ENCODE measurements at places on chromosomes 16 and 17.

GRCh38 chr16:86712158-86713009 lies 134.0 kb downstream of the FOXL1 start:
- DNase-seq: no peak

GRCh38 chr16:79532785-79533184 lies 67.8 kb downstream of the MAF start:
- no peak for DNase-seq

- DNase-seq: no peak
Measured at GRCh38 chr16:4944333-4945281, 7.7 kb upstream of the PPL start.

DNA sequence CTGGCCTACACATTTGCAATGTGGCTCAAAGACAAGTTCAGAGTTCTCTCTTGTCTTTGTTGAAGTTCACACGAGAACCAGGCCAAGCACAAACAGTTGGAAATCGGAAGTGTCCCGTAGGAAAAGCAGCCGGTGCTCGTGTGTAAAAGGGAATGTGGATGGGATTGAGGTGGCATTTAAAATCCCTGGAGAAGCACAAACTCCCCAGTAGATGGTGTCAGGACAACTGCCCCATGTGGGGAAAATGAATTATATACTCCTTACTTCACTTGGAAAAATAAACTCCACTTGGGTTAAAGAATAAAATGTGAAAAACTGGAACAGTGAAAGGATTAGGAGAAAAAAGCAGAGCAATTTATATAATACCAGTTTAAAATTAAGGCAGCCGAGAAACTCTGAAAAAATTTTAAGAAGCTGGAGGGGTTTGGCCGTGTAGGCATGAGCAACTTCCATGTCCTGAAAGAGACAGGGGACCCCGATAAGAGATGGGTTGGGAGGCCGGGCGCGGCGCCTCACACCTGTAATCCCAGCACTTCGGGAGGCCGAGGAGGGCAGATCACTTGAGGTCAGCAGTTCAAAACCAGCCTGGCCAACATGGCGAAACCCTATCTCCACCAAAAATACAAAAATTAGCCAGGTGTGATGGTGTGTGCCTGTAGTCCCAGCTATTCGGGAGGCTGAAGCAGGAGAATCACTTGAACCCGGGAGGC lies 28.1 kb downstream of the CBFA2T3 start:
- no peak for DNase-seq

GRCh38 chr17:82794781-82795482 lies 43.1 kb downstream of the TBCD start:
- DNase-seq: no peak

DNA sequence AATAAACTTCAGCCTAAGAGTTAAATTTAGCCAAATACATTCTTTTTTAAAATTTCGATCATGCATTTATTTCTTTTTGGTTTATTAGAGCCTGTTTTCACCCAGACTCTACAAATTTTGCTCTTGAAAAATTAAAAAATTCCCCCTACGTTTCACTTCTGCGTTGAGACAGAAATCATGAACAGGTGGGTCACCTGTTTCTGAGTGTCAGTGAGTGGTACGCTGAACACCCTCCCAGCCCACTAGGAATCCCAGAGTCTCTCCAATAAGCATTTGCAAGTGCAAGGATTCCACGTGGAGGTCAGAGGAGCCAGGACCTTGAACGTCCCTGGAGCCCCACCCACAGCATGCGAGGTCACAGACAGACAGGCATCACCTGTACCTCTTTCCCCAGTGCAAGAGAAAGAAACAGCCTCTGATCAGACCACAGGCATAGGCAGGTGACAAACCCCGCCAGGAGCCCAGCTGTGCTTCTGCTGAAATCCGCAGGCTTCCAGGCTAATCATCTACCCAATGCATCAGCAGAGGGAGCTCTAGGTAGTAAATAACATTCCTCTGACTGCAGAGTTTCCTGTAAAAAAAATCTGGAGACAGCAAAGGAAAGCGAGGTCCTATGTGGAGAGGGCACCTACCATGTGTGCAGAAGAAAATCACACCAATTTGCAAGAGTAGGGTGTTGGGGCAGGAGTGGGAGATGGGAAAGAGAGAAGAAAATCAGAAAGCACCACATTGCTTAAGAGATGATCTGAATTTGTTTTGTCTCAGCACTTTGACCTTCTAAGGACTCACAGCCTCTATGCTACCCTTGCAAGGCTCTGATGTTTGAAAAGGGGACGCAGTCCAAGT lies 5.9 kb upstream of the XYLT1 start:
- no peak for DNase-seq

- DNase-seq: no peak
Measured at GRCh38 chr17:13509527-13509926, 92.2 kb downstream of the HS3ST3A1 start.

DNA sequence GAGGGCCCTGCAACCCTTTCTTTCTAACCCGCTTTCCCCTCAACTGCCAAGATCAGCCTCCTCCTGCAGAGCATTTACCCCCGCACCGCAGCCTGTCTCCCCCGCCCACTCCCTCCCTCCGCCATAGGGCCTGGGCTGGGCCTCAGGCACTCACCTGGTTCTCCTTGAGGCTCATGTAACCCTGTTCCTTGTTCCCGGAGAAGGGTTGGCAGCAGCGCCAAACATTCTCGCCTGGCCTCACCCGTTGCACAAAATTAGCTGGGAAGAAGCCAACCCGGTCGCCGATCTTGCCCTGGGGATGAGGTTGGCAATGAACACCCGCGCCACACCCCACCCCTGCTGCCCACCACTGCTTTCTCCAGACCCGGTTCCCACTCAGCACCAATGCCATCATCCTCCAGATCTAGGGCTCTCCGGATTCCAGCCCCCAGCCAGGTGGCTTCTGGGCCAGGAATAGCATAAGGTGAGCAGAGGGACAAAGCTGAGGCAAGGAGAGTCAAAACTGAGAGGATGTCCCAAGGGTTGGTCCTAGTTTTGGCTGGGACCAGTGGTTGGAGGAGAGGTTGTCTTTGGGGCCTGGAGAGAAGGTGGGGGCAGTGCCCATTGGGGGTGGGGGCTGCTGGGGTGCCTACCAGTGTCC lies 12.8 kb downstream of the STAC2 start:
- no peak for DNase-seq

GRCh38 chr17:48502901-48503300 lies 27.9 kb downstream of the HOXB1 start:
- DNase-seq: no peak

DNA sequence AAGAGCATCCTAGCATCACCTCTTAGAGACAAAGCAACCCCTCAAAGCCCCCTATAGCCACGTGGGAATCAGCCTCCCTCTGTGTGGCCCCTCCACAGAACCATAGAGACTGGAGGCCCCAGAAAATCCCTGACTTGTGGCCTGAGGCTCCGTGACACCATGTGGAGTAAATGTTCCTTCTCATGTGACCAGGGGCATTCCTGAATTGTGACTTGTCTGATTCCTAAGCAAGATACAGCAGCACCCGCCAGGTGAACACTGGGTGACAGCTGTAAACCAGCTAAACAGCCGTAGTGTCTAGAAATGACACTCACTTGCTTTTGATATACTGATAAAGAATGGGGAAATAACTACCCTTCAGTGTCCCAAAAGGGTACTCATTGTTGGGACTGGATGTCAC lies 79.0 kb downstream of the DYNLRB2 start:
- no peak for DNase-seq

DNA sequence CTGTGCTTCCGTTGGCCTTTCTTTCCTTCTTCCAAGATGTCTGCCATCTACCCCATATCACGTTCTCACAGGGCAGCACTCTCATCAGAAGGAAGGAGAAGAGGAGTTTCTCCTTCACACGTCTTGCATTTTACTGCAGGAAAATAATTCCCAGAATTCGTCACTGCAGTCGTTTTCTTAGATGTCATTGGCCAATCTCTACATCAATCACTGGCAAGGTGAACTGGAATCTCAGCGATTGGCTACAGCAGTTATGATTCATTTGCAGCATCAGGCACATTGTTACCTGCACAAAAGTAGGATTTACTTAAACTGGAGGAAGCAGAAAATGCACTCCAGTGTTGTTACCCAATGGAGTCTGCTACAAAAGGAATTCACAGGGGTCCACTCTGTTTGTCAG lies 277.2 kb upstream of the RBFOX1 start:
- no peak for DNase-seq

Data from stimulated activated CD8-positive, alpha-beta memory T cell treated with anti-CD3 and anti-CD28 coated beads, Interleukin-2, amount 100 ng/mL, for 1 hour (primary cell).